ENCODE measurements at places on chromosomes 12 and 14.

DNA sequence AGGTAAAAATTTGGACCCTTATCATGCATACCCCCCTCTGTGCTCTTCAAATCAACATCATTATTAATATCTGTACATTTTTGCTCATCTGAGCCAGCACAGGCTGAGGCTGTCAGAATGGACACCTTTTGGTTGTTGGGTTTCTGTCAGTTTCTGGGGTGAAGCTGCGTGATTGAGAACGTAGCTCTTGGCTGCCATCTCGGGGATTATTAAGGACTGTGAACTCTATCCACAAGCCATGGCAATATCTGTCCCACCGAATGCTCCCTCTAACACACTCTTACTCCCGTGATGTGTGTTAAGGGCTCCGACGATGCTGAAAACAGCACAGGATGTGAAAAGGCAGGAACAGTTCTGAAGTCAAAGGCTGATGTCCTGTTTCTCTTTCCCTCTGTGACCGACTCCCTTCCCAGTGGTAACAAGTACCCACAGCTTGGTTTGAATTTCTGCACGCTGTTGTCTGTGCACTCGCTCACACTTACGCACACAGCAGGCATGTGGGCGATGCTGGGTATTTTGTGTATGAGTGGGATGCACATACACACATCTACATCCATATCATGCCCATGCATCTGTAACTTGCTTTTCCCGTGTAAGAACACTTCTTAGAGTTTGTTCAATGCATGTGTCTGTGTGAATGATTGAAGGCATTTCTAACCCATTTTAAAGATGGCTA is 405.6 kb downstream of the TMEM121 start:
- no peak for DNase-seq

GRCh38 chr12:9327320-9327719 is 119.1 kb upstream of the PZP start:
- DNase-seq = no peak

- DNase-seq = peak; percentile 58
Observed at GRCh38 chr12:47808574-47809365, 10.9 kb downstream of the HDAC7 start.

DNA sequence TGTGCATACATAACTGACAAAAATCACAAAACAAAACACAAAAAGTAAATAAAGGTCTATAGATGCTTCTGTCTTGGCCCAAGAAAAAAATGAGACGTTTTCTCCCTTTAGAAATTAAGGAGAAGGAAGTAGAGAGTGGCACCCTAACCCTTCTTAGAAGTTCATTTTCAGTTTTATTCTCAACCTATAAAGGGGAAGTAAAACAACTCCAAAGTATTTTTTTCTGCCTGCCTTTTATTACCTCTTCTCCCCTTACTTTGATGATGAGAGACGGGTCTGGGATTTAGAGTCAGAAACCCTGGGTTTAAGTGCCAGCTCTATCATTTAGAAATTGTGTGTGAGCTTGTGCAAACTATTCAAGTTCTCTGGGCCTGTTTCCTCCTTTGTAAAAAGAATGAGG is 2.8 kb downstream of the PRIM1 start:
- no peak for DNase-seq

DNA sequence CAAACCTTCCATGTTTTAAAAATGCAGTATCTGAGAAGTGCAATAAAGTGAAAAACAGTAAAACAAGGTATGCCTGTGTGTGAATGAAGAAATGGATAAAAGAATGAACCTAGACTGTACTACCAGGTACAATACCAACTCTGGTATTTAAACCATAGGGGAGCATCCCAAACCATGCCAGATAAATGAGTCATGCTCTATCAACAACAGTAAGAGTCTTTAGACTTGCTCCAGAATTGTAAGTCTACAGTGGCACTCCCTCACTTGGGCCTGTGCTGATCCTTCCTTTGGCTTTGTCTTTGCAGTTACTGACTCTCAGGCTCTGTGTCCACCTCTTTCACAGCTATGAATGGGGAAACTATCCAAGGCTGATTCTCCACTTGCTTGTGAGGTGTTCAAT is 38.1 kb downstream of the BBS10 start:
- DNase-seq = no peak

DNA sequence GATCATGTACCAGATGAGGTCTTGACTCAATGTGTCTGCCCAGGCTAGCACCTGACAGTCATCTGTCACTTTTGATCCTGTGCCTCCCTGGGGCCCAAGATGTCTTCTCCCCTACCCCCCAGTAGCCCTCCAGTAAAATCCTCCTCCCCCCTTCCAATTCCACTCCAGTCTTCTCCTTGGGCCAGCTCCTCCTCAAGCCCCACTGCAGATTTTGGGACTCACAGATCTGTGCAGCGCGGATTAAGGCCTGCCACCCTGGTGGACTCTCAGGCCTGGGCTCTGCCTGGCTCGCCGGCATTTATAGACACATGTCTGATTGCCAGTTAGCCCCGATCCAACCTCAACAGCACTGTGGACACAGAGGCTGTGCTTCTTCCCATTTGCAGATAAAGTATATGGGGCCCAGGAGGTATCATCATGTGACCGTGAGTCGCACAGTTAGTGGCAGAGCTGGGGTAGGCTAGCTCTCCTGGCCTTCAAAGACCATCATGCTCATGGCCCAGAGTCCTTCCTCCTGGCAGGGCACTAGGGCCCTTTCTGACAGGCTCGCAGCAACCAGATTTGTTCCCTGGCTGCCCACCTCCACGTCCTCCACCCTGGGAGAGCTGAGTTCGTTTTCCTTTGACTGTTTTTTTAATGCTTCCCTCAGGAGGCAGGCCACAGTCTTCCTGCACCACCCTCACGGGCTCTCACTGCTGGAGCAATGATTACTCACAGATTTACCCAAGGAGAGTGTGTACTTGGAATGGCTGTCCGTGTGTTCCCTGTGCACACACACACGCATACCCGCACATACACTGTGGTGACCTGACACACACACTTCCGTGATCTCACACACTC is 98.3 kb upstream of the DIO3 start:
- DNase-seq = no peak

- DNase-seq = no peak
Observed at GRCh38 chr12:97886511-97887176, 424.0 kb downstream of the RMST start.
